ENCODE measurements at places on chromosomes 3 and 15.
A peak's percentile ranks its signal among the peaks of the same experiment; 100 is the strongest.

DNA sequence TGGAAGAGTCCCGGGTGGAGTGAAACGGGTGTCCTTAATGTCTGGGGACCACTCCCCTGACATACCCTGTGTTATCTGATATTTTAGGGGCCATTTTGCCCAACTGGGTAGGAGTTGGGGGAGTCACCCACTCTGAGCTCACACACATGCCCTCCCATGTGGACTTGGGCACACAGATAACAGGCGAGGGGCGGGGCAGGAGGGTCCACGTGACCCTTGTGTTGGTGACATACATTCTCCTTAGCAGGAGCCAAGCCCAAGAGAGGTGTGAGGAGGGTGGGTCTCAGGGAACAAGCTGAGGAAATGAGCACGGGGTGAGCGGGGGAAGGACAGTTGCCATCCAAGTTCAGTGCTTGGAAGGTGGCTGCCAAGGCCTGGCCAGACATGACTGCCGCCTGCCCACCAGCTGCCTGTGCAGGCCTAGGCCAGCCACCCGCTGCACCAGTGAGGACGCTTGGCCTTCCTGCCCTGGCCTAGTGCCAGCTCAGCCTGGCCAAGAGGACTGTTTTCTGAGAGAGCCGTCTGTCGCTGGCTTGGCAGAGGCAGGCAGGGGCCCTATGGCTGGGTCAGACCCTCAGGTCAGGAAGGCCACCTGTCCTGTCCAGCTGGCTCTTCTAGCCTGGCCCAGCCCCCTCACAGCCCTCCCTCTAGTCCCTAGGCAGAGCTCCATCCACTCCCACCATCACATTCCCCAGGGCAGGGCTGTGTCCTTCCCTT, 31.3 kb upstream of the TMEM115 start:
- DNase-seq, result no peak

DNA sequence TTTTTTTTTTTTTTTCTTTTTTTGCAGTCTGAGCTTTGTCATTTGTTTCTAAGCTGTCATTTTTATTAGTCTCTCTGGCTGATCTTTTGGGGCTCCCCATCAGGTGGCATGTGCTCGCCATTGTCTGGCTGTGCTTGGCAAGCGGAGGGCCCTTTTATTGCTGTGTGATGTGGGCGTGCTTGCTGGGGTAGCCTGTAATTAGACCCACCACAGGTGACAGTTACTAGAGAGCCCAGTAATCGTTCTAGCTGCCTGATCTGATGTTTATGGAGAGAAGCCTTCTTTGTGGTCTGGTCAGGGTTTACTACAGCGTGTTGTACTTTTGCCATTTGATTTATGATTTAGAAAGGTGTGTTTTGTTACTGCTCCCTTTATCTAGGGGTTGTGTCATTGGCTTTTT, 179.9 kb downstream of the MCTP2 start:
- DNase-seq, result no peak

DNA sequence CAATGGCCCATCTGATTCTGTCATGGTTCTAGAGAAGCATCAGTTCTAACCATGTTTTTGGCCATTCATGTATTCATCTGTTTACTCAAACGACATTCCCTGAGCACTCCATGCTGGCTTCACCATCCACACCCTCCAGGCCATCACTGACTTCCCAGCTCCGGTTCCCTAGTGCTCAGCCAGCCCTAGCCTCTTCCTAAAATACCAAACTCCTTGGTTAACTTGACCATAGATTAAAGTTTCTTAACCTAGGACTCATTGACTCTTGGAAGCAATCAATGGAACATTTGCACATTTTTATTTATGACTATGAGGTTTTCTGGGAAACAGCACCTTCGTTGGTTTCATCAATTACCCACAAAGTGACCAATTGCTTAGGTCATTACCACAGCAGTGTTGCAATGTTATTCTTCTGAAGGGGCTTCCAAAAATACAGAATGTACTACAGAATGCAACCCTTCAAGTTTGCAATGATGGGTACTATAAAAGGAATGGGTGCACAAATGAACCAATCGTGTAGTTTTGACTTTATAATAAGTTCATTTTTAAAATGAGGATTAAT, 27.2 kb upstream of the SLC25A36 start:
- no peak for DNase-seq

GRCh38 chr3:78823434-78823833, 944.4 kb downstream of the ROBO1 start:
- DNase-seq, result no peak

GRCh38 chr3:167885277-167885676, 149.8 kb downstream of the SERPINI1 start:
- DNase-seq, result no peak

DNA sequence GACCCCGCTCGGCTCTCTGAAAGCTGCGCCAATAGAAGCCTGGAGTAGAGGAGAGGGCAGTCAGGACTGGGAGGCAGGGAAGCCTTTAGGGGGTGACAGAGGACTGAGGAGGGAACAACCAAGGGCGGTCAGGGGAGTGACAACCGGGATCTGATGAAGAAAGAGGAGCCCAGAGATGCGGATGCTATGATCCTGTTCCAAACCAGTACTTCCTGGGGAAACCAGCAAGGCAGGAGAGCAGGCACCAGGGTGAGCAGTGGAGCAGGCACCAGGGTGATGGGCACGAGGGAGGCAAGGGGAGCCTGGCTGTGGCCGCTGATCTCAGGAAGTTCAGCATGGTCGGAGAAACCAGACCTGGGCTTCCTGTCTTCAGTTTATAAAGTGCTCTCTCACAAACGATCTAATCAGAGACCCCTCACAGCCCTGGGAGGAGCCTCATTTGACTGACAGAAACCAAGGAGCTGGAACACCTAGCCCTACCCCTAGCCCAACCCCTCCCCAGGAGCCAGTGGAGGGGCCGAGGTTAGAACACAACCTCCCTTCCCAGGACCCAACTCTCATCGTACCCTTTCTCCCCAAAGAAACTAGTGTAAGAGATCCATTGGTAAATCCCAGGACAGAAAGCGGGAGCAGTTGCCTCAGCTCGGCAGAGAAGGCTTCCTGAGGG, 34.9 kb downstream of the CCDC33 start:
- no peak for DNase-seq

DNA sequence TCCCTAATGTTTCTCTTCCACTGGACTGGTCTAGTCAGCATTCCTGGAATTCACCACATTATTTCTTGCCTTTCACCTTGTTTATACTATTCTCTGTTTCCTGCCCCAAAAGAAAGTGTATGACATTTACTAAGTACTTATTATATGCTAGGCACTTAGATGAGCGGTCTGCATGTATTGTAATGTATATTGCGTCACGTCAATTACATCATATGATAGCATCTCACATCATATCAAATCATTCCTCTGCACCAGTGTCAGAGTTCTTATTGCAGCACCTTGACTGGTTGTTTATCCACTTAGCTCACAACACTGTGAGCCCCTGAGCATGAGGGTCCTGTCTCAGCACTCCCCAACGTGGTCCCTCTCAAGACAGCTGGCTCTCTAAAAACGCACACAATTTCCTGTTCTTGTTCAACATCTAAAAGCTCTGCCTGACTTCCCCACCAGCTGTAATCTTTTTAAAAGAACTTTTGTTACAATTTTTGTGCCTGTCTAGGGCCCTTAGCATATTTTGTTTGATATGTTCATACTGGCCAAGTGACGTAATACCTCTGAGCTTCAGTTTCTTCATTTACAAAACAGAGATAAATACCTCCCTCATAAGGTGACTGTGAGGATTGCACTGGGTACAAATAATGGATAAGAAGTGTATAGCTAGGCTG, 58.8 kb downstream of the ARHGAP31 start:
- no peak for DNase-seq

- DNase-seq, result no peak
Observed at GRCh38 chr3:12999147-13000140, 73.8 kb downstream of the IQSEC1 start.

GRCh38 chr3:50303013-50303815, at the start of gene HYAL1:
HYAL1 (minus strand) TSS chr3:50303574; CDS start chr3:50302956, 618 bp downstream.
- no peak for DNase-seq

DNA sequence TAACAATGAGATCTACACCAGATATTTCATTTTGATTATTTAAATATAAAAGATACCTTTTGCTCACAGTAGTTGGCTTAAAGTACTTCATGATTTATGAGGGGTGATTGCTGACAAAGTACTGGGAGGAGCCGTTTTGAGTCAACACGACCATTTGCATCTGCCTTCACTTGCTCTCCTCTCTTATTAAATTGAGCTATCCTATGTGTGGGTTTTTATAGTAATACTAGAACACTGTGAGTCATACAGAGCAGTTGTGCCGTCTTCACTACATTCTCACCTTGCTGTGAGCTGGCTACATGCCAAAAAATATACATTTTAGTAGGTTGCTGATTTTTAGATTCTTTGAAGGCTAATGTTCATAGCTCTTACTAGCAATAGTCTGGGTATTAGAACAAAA, 161.2 kb downstream of the ALCAM start:
- no peak for DNase-seq

DNA sequence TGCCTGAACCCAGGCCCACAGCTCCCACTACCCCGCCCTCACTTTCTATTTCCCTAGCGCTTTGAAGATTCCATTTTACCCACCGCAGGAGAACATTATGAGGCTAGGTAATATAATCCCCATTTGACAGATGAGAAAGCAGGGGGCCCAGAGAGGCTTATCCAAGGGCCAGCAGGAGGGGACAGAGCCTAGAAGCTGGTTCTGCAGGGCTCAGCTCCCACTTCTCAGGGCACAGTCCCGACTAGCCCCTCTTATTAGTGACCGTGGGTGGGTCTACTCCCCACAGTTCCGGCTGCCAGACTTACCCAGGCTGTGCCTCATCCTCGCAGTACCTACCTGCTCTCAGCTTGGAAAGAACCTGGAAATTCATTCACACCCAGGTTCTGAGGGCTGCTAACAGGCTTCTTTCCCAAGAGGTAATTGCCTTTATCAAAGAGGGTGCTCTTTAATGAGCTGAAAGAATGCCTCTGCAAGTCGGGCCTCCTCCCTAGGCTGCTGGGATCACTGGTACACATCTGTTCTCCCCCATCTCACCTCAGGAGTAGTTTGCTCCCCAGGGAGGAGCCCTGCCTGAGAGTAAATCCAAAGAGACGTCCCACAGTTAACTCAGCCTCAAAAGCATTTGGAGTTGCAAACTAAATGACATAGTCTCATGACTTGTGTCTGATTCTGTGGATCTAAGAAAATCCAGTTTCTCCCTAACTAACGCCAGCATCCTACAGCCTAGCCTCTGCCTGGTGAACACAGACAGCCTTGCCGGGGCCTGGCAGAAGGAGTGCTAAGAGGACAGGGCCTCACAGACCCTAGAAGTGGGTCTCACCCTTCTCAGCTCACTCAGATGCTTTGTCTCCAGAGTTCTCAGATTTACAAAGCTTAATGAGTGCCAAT, 125.0 kb downstream of the CHSY1 start:
- no peak for DNase-seq

GRCh38 chr3:25904206-25904605, 114.3 kb downstream of the OXSM start:
- DNase-seq, result no peak

DNA sequence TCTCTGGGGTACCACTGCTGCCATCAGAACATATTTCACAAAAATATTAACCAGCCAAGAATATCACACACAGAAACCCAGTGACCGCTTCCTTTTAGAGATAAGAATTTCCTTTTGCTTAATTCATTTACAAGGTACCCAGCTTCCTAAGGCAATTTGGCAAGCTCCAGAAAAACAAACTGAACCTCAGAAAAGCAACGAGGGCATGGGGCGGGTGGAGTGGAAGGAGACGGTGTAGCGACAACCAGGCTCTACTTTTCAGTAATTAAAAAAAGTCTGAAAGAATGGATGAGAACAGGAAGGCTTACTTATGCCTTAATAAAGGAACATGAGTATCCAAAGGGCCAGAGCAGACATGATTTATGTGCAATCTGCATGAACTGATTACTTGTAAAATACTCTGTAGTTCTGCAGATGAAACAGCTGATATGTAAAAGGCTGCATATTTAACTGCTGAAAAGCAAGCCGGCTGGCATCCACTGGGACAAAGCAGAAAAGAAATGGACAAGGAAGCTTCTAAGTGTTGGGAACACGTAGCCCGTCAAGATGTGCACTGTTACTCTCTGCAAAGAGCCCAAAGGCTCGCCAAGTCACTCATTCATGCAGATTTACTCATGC, 18.6 kb downstream of the RFTN1 start:
- no peak for DNase-seq

DNA sequence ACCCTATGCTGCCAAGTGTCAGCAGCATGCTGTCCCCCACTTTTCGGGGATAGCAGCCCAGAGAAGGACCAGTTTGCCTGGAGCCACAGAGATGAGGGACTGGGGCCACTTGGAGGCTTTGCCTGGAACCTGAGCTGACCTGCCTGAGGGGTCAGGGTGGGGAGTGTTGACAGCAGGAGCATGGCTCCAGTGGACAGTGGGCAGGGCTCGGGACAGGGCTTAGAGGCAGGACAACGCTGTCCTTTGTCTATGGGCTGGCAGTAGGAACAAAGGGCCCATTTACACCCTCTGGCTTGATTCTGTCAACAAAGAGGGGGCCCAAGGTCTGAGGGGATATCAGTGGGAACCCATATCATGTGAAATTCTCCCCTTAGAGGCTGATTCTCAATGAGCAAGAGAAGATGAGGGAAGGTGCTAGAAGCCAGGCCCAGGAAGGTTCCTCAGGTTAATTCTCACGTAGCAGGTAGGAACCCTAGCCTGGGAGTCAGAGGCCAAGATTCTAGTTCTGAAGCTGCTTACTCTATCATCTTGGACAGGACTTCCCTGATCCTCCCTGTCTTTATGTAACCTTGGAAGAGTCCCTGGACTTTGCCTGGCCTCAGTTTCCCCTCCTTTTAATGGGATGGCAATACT, 29.7 kb upstream of the HHATL start:
- DNase-seq, result no peak

GRCh38 chr3:186386883-186387560, 25.0 kb upstream of the DGKG start:
- DNase-seq, result no peak

DNA sequence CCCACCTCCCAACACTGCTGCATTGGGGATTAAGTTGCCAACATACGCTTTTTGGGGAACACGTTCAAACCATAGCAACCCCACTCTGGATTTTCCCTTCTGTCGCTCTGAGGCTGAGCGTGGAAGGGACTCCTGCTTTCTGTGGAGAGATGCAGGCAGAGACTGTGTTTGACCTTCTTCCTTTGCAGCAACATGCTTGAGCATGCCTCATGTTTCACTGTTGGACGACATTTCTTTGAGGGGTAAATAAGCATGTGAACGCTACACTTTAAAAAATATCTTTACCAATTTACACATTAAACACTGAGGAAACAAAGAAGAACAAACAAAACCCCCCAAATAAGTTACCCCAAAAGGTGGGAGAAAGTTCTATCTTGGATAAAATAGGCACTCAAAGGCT, 14.2 kb upstream of the MAPK6 start:
- DNase-seq, result no peak

GRCh38 chr3:14425581-14426304, 23.3 kb downstream of the SLC6A6 start:
- no peak for DNase-seq

GRCh38 chr3:188899881-188900280, 271.9 kb upstream of the TPRG1 start:
- no peak for DNase-seq

GRCh38 chr15:26084771-26085170, 221.6 kb upstream of the ATP10A start:
- no peak for DNase-seq

GRCh38 chr15:89057506-89058133, 30.6 kb upstream of the ABHD2 start:
- DNase-seq, result peak; percentile 64

GRCh38 chr3:29514912-29515311, 234.0 kb downstream of the RBMS3 start:
- no peak for DNase-seq
